Stimulated activated CD8-positive, alpha-beta memory T cell treated with anti-CD3 and anti-CD28 coated beads, Interleukin-15, amount 100 ng/mL, for 1 hour (primary cell): ENCODE measurements at places on chromosomes 6 and 20.
A peak's percentile ranks its signal among the peaks of the same experiment; 100 is the strongest.

DNA sequence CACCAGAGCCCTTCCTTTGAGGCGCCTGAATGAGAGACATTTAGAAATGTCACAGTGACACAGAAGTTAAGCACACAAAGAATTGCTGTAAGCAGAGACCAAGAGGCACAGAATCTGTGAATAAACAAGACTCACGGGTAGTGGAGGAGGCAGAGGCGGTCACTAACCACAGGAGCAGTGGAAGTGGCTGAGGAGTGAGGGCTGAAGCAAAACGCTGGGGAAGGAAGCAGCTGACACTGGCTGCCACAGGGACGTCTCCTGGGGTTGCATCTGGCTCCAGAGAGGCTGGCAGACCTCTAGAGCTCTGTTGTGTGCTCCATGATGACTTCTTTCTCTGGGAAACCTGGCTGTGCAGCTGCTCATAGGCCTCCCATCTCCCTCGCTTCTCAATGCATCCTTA is 65.0 kb upstream of the SLC2A12 start:
- no peak for DNase-seq

GRCh38 chr6:154318721-154319120 is 37.9 kb downstream of the IPCEF1 start:
- DNase-seq: no peak

DNA sequence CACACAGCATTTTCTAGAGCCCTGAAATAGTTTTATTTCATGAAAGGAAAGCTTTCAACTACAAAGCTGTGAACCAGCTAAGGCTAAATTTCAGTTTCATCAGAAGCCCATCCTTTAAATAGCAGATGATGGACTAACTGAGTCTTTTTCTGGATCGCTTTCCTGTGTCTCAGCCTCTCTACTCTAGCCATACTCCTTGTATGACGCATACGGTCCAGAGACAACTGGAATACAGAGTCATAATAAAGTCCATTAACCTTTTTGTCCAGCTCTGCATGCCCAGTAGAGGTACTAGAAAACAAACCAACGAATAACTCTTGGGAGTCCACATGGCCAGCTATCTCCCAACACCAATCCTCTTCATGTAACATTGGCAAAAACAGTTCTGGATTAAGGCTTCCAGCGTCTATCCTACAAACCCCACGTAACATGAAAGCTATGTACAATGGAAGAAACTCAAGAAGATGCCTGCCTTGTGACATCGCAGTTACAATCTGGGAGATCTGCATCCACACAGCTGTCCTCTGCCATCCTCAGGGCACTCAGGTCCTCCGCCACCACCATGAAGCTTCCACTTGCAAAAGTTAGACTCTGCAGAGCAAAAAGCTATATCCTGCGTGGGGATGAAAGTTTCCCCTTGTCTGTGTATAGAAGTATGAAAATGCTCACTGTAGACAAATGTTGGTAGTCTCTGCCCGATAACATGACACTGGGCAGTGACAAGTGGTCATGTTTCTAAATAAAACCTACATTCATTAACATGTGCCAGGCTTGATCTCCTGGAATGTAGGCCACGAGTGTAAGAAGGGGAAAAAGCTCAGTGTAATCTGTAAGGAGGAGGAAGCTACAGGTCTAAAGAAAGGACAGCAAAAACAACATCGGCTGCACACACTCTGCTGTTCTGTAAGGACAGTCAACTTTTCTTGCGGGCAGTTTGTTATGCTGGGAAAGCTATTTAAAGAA is 360.4 kb downstream of the ESR1 start:
- no peak for DNase-seq

DNA sequence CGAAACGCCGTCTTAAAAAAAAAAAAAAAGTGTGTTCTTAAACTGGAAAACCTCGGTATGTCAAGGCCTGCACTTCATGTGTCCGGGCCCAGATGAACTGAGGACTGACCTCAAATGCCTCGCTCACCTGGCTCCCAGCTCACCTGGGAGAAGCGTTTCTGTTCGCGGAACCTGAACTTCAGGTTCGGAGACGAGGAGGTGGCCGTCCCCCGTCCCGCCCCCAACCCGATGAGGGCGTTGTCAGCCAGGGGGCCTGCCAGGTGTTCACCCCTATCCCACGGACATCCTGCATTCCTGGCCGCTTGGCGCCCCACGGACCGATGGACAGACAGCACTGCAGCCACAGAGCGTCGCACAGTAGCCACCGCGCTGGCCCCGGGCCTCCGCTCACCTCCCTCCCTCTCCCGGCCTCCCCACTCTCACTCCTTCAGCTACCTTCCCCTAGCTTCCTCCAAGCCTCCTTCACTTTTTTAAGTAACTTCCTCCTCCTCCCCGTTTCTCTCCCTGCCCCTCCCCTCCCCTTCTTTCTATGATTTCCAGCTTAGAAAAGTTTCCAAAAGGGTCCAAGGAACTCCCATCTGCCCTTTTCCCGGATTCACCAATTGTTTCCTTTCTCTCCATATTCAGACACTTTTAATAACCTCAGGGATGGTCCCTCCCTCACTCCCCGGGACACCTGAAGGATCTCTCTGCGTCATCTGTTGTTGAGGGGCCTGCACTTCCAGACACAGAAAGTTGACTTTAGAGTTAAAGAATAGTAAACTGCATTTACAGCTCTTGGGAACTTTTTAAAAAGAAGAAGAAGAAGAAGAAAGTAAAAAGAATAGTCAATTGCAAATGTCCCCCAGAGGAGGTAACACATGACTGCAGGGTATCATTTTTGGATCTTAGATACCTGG is 22.7 kb upstream of the MCM3 start:
- no peak for DNase-seq

GRCh38 chr6:124870611-124871459 is 91.4 kb upstream of the RNF217 start:
- no peak for DNase-seq

- no peak for DNase-seq
These were observed 15.4 kb upstream of the KIAA1755 start for GRCh38 chr20:38275815-38276550.

- no peak for DNase-seq
These were observed 37.7 kb upstream of the NOL4L start for GRCh38 chr20:32622585-32623468.

GRCh38 chr6:53529324-53530036 is 15.4 kb downstream of the GCLC start:
- no peak for DNase-seq

DNA sequence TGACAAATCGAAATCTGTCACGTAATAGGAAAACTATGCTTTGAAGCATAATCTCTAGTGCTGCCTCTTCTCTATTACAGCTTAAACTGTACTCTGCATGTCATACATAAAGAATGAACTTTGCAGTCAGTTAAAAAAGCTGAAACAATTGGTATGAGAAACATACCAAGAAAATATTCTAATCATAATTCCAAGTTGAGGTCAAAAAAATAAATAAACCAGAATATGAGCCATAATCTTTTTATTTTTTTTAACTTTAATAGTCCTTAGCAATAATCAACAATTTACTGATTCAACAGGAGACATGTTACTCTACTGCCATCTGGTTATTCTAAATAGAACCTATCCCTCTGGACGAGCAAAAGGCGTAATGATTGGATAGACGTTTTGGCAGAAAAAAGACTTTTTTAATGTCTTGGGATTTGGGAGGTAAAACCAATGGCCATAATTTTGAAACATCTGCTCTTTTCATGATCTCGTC is 224.4 kb upstream of the FLRT3 start:
- no peak for DNase-seq

- DNase-seq: no peak
These were observed 308.6 kb downstream of the CDC5L start for GRCh38 chr6:44696099-44696498.

DNA sequence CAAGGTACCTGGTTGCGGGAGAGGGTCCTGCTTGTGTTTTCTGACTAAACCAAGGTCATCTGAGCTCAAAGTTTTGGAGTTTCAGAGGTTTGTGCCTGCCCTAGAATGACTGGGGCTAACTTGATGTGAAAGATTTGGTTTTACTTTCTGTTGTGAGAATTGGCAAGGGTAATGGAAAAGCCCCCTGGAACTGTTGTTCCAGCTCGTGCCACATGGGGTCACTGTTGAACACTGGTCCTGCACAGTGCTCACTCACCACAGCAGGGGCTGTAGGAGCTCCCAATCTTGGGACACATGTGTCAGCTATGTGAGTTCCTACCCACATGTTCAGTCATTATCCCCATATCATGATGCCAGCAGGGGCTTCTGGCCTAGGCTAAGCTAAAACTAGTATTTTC is 6.5 kb downstream of the TGM6 start:
- DNase-seq: peak; percentile 4
